Esophagus squamous epithelium (tissue), 5 donors: ENCODE measurements at places on chromosomes 3 and 15. TPM values are rescaled to one million over a fixed set of nuclear protein-coding genes. Genes with fewer than 3 reads are reported as not detected.

The PRICKLE2 gene
- total RNA-seq, result 29.2 TPM

DNA sequence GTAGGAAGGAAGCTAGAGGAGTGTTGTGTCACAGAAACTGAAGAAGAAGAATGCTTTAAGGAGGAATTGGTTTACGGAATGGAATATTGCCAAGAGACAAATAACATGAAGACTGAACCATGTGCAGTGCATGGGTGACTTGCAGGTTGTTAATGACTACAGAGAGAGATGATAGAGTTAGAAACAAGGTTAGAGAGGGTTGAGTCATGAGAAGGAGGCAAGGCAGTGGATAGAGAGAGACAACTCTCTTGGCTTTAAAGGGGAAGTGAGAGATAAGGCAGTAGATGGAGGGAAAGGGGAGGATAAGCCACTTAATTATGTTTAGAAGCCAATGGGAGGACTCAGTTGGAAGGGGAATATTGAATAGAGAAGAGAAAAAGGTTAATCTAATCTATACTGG is 119.3 kb upstream of the CCNL1 start:
- H3K36me3 ChIP-seq, result no peaks in the 10 kb centered on the region
- no peaks in the 10 kb centered on the region for H3K27me3 ChIP-seq
- no peak for DNase-seq
- no peak overlapping the region for H3K4me3 ChIP-seq

- H3K36me3 ChIP-seq, result no peaks in the 10 kb centered on the region
- DNase-seq, result no peak
- peak within 1 kb of the TSS; percentile 80 for H3K4me3 ChIP-seq
- no peaks in the 10 kb centered on the region for H3K27me3 ChIP-seq
- H3K4me1 ChIP-seq, result peaks cover 50% of the 10 kb centered on the region
These were observed at the start of gene RASSF1 for GRCh38 chr3:50340448-50341329. Gene RASSF1, minus strand, starts transcription at chr3:50340836. Its CDS starts 31 bp downstream, at chr3:50340805.

- H3K36me3 ChIP-seq, result no peaks in the 10 kb centered on the region
- H3K27me3 ChIP-seq, result no peaks in the 10 kb centered on the region
- H3K4me1 ChIP-seq, result peaks cover 78% of the 10 kb centered on the region
- DNase-seq, result no peak
- H3K27ac ChIP-seq, result peak overlapping the region; percentile 37
These were observed 212.7 kb upstream of the P2RY1 start for GRCh38 chr3:152621967-152622810.

- no peak for DNase-seq
- peak overlapping the region; percentile 97 for H3K27ac ChIP-seq
- H3K36me3 ChIP-seq, result peaks cover 30% of the 10 kb centered on the region
- H3K4me3 ChIP-seq, result peak overlapping the region; percentile 81
- no peaks in the 10 kb centered on the region for H3K27me3 ChIP-seq
These were observed 2.0 kb downstream of the B2M start for GRCh38 chr15:44713006-44713966.

DNA sequence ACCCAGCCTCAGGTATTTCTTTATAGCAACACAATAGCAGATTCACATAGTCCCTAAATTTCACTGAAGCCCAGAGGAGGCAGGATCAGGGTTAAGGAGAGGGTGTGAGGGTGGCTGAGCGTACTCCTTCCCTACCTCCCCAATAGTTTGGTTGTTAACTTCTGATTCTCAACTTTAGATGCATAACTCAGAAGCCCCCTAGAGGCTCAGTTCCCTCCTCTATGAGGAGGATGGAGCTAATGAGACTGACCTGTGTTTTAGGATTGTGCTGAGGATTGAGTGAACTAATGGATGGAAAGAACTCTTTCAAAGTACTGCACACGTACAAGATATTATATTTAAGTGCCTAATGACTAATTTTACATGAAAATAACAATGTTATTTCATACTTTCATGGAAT is 249.3 kb upstream of the SOX14 start:
- no peak overlapping the region for H3K27ac ChIP-seq
- no peak for DNase-seq
- no peaks in the 10 kb centered on the region for H3K4me1 ChIP-seq
- no peaks in the 10 kb centered on the region for H3K27me3 ChIP-seq

DNA sequence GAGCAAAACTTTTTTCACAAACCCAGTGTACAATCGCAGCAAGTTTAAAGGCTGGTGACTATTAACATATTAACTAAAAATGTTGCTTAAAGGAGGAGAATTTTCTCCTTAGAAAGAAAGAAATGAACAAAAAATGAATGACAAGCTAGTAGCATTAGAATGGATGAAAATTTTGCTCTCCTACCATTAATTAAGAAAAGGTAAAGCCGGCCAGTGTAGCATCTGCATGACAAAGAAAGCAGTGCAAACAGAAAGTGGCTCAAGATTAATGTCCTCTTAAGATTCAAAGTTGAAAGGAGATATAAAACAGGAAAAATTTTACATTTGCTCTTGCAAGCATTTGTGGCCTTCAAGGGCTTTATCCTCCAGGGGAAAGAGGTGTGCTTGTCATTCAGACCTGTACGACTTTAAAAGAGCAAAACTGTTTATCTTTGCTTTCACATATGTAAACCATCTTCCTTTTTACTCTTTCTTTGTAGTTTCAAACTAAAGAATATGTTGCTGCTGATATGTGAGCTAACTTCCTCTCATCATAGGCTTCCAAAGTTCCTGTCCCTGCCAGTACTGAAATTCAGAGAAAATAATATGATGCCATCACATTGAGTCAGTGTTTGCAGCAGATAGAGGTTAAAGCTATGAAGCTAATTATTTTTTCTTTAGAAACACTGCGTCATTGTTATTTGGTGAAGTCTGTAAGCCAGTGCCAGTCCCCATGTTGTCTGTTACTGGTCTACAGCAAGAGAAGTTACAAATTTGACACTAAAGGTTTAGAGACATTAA is 439.1 kb upstream of the GRM7 start:
- H3K27me3 ChIP-seq, result no peaks in the 10 kb centered on the region
- no peaks in the 10 kb centered on the region for H3K4me1 ChIP-seq
- no peak for DNase-seq
- no peak overlapping the region for H3K27ac ChIP-seq
- no peaks in the 10 kb centered on the region for H3K36me3 ChIP-seq
- no peak overlapping the region for H3K4me3 ChIP-seq

- H3K27me3 ChIP-seq, result no peaks in the 10 kb centered on the region
- DNase-seq, result no peak
- no peaks in the 10 kb centered on the region for H3K36me3 ChIP-seq
- no peaks in the 10 kb centered on the region for H3K4me1 ChIP-seq
- H3K27ac ChIP-seq, result no peak overlapping the region
These were observed 14.4 kb upstream of the CDC25A start for GRCh38 chr3:48202632-48203031.

GRCh38 chr3:65578861-65579260 is 459.9 kb downstream of the MAGI1 start:
- H3K27ac ChIP-seq, result no peak overlapping the region
- H3K4me3 ChIP-seq, result no peak overlapping the region
- no peaks in the 10 kb centered on the region for H3K27me3 ChIP-seq
- no peaks in the 10 kb centered on the region for H3K36me3 ChIP-seq
- DNase-seq, result no peak

The RETNLB gene
- not detected for total RNA-seq

- peaks cover 41% of the 10 kb centered on the region for H3K4me1 ChIP-seq
- no peak for DNase-seq
- H3K27ac ChIP-seq, result peak overlapping the region; percentile 52
- H3K36me3 ChIP-seq, result no peaks in the 10 kb centered on the region
- no peaks in the 10 kb centered on the region for H3K27me3 ChIP-seq
These were observed 87.0 kb downstream of the PLXNA1 start for GRCh38 chr3:127069814-127070440.
